AML-193 (cell line): ENCODE measurements at places on chromosomes 7 and 10.

GRCh38 chr7:127751062-127751461 is 99.1 kb downstream of the SND1 start:
- no peak for DNase-seq

DNA sequence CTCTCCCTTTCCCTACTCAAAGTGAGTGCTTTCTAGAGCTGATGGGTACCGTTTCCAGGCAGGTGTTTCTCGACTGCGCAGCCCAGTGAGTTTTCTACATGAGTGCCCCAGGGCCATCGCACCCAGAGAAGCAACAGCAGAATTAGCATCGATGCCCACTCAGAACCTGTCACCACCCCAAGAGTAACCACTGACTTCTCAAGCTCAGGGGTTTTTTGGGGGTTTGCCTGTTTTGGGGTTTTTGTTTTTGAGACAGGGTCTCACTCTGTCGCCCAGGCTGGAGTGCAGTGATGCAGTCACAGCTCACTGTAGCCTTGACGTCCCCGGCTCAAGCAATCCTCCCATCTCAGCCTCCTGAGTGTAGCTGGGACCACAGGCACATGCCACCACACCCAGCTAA is 25.7 kb downstream of the SNX8 start:
- no peak for DNase-seq

DNA sequence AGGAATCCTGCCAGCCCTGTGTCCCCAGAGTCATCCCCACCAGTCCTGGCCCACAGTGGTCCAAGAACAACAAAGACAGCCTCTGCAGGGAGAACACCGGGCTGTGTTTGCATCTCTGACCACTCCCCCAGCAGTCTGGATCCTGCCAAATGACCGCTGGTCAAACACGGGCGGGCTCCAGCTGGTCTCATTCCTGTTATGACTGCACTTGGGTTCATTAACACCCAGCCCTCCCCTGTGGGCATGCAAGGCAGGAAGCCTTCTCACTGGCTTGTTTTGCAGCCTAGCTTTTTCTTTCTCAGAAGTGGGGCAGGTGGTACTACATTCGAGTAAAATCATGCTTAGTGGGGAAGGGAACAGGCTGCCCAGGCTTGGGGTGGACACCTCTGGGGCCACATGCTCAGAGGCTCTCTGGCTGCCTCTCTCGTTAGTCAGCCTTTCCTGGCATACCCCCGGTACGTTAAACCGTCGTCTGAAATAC is 190.0 kb downstream of the PLXNA4 start:
- no peak for DNase-seq

DNA sequence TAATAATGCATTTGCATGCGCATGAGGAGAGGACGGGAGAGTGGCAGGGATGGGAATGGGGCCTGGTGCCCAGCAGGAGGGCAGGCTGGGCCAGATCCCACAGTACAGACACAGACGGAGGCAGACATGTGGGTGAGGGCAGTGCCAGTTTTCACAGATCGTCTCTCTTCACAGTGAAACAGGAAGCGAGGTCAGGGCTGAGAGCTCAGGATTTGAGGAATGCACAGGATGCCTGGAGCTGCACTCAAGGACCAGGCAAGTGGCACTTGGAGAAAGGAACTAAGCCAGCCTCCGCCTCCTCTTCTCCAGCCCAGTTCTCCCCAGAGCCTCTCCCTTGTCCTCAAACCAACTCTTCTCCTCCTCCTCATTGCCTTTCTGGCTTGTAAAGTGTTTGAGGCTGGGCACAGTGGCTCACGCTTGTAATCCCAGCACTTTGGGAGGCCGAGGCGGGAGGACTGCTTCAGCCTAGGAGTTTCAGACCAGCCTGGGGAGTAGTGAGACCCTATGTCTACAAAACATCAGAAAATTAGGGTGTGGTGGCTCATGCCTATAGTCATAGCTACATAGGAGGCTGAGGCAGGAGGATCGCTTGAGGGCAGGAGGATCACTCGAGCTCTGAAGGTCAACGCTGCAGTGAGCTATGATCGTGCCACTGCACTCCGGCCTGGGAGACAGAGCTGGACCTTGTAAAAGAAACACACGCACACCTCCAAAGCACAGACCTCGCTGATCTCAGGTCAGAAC is 115.2 kb downstream of the HIP1 start:
- no peak for DNase-seq

- DNase-seq = no peak
These were observed 38.5 kb upstream of the KDM7A start for GRCh38 chr7:140215281-140215680.

GRCh38 chr7:23017309-23017708 is 3.4 kb upstream of the HYCC1 start:
- peak; percentile 37 for DNase-seq

GRCh38 chr10:96712662-96713271 is 7.5 kb downstream of the PIK3AP1 start:
- DNase-seq = no peak

DNA sequence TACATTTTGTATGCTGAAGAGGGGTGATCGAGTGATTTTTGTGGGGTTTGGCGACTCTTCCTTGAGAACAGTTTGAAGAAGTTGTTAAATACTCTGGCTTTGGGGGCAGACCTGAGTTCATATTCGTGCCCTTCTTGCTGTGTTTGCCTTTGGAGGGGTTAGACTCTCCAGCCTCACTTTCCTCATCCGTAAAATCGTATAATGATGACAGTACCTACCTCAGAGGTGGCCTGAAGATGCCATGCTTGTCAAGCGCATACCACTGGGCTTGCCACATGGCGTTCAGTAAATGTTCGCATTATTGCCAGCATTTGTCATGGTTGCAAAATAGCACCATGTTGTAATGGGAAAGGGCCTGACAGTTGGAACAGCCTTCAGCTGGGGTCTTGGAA is 1.3 kb downstream of the STK17A start:
- peak; percentile 66 for DNase-seq

DNA sequence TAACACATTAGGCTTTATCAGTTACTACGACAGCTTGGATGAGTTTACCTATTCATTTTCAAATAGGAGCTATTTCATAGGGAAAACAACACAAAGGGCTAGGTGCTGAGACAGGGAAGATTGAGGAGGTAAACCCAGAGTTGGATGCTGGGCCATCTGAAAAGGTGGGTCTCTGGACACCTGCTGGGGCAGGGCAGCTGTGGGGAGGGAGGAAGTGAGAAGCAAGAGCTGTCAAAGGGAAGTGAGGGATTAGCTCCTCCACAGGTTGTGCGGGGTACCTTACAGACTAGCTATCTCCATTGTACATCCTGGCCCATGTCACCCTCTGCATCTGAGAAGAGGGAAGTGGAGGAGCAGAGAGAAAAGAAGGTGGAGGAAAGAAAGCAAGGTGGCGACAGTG is 48.9 kb downstream of the BLNK start:
- no peak for DNase-seq

DNA sequence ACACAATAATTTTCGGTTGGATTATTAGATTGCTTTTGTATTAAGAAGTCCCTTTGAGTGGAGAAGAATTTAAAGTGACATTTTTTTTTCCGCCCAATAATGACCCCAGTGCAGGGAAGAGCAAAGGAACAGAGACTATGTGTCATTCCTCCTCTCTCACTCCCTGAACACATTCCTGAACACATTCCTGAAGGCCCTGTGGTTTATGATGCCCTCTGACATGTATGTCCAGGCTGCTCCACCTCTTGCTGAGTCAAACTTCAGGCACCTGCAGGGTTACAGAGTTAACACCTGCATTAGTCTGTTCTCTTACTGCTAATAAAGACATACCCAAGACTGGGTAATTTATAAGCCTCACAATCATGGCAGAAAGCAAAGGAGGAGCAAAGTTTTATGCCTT is 704.0 kb upstream of the LRRN3 start:
- no peak for DNase-seq

GRCh38 chr7:5132539-5132938 is 57.5 kb upstream of the WIPI2 start:
- no peak for DNase-seq

- no peak for DNase-seq
These were observed 254.5 kb upstream of the RNF32 start for GRCh38 chr7:156386097-156386496.

DNA sequence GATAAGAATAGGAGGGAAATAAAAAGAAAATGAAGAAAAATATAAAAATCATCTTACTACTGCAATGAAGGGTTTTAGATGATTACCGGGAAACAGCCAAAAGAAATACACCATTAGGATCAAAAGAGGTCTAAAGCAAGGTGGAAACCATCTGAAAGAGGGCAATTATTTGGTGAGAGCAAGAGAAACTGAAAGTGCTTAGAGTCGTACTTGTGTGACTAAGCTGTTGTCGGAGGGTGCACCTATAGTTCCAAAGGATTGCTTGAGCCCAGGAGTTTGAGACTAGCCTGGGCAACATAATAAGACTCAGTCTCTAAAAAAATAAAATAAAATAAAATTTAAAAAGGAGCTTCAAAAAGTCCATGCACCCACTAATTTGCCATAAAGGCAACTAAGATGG is 169.5 kb downstream of the DKK1 start:
- DNase-seq = no peak

DNA sequence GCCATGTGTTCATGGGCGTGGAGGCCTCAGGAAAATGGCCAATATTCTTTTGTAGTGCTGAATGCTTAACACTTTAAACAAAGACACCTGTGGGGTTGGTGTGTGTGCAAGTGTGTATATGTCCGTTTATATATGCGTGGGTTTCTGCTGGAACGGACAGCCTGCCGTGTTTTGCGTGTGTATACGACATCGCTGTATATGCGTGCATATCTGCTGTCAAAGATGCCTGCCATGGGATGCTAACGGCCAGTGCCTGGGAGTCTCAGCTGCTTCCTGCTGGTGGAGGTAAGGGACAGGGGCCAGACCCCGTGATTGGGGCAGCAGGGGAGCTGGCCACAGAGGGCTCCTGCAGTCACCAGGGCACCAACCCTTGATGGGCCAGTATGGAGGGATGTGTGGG is 216.3 kb upstream of the SHH start:
- no peak for DNase-seq

DNA sequence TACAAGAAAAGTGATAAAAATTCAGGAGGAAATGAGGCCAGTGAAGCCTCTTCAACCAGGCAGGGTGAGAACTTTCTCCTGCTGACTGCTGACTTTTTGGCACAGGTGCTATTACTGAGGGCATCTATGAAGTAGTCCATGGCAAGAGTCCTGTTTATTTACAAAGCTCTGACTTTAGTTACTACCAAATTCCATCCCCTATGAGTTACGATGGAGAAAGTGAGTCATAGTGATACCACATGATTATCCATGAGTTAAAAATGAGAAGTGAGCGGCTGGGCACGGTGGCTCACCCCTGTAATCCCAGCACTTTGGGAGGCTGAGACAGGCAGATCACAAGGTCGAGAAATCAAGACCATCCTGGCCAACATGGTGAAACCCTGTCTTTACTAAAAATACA is 19.9 kb downstream of the CCDC3 start:
- DNase-seq = no peak

- DNase-seq = peak; percentile 71
These were observed 5.3 kb downstream of the SRGN start for GRCh38 chr10:69092959-69093850.

DNA sequence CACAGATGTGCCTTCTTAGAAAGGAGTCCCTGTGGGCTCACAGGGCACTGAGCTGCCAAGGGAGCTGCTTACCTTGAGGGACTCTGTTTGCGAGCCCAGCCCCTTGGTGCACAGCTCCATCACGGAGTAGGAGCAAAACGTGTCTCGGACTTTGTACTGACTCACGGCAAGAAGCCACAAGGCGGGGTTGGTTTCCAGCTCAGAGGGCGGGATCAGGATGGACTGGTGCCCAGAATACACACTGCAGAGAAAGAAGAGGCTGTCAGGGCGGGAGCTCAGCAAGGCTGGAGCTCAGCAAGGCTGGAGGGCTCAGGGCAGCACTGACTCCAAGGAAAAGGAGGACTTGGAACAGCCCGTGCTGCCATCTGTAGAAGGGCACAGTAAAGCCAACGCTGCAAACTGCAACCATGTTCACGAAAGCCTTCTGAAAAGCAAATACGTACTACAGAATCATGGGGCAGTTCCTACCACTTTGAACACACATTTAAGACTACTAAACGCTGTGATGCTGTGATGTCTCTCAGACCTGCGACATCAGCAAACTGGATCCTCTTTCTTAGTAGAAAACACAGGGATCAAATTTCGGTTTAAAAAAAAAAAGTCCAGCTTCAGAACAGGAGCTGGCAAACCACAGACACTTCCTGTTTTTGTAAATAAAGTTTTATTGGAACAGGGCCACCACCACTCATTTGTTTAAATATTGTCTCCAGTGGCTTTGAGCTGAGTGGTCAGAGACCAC is 194.3 kb downstream of the ZMYND11 start:
- peak; percentile 55 for DNase-seq

DNA sequence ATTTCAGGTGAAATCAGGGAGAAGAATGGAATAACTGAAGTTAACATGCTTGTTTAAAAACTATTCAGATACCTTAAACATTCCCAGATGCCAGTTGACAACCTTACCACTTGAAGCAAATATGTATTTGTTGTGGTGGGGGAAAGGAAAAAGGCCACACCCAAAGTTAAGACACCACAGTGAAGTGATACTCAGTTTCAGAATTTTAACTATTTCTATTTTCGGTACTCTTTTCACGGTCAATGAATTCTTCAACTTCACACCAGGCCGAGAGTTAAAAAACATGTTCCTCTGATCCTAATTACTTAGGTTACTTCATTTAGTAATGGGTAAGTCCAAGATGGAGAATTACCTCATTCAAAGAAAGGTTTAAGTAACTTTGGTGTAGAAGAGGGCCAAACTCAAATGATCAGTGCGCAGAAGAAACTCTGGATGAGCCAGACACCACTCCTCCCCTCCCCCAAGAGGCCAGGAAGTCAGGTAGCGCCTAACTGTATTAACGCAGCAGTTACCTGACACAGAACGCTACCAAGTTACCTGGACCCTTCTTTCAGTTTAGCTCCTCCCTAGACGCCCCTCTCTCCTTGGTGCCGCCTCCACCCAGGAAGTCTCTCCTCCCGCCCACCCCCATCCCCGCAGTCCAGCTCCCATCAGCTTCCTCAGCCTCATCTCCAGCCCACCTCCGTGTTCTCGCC is 700 bp downstream of the MTPN start:
- DNase-seq = no peak

DNA sequence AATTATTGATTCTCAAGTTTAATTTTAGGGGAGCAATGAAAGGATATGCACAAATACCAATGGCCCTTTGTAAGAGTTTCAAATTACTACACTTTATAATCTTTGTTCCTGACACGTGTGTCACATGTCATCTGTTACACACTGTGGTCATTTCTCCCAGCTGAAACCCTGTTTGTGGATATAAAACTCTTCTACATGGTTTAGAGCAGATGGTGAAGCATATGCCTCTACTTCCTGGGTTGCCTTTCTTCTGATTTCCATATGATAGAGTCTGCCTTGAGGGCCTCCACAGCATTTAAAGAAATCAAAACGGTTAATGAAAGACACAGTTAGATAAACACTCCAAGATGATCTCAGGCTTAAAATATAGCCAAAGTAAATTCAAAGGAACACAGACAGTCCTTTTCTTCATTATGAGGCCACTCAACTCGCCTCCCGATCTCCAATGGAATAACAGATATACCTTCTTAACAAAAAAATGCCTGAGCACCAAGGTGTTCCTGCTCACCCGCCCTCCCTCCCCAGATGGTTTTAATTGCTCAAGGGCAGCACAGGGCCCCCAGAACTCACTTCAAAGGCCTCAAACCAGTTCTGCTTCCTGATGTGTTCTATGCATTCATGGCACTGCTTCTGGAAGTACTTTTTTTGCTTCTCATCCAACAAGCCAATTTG is 75.0 kb downstream of the CPVL start:
- no peak for DNase-seq

GRCh38 chr10:123549761-123550454 is 116.2 kb upstream of the GPR26 start:
- no peak for DNase-seq

- no peak for DNase-seq
These were observed 282.9 kb downstream of the PAXIP1 start for GRCh38 chr7:154720016-154720415.
